ENCODE measurements at places on chromosomes 13 and 19.

- DNase-seq, result no peak
Observed at GRCh38 chr19:20558571-20558970, 7.0 kb downstream of the ZNF737 start.

GRCh38 chr13:41401366-41401765 lies 56.0 kb upstream of the RGCC start:
- DNase-seq, result peak; percentile 55

- no peak for DNase-seq
Observed at GRCh38 chr19:21321996-21322395, 7.2 kb downstream of the ZNF708 start.

DNA sequence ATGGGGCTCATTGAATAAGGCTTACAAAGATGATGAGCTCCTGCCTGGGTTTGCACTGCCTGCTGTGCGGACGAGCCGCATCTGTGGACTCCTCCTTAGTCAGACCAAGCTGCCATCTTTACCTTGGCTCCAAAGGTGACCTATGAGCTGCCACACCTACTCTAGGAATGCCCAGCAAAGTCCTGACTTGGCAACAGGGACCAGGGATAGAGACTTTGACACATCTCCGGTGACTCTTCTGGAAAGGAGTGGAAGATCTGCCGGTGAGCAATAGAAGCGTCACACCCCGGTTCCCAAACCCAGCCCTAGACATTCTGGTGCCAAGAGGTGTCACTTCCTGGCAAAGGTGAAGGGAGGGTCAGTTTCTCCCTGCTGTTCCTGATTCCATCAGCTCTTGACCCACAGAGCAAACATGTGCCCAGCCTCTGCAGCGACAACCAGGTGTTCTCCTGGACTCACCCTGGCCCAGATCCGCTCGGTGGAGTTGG lies 50.2 kb upstream of the GTF3A start:
- no peak for DNase-seq

DNA sequence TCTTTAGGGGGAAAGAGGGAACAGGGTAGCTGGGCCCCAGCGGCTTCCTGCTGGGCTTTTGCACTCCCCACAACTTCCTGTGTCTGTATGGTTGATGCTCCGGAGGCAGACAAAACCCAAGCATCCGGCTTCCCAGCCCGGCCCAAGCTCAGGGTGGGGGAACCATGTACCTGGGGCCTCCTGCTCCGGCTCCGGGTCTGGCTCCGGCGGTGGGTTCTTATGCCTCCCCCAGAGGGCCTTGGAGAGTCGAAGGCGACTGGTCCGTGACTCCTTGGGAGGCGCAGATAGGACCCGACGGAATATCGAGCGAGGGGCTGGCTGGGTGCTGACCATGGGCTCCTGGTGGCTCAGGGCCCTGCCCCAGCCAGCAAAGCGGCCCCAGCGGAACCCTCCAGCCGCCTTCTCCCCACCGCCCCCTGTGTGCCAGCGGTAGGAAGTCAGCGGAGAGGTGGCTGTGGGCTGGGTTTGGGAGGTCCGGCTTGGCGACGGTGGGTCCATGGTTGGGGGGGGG lies 428 bp downstream of the RASAL3 start:
- no peak for DNase-seq

GRCh38 chr19:19558055-19558454 lies 20.0 kb downstream of the CILP2 start:
- no peak for DNase-seq

GRCh38 chr19:46660008-46660517 lies 919 bp downstream of the DACT3 start:
- DNase-seq, result peak; percentile 35

DNA sequence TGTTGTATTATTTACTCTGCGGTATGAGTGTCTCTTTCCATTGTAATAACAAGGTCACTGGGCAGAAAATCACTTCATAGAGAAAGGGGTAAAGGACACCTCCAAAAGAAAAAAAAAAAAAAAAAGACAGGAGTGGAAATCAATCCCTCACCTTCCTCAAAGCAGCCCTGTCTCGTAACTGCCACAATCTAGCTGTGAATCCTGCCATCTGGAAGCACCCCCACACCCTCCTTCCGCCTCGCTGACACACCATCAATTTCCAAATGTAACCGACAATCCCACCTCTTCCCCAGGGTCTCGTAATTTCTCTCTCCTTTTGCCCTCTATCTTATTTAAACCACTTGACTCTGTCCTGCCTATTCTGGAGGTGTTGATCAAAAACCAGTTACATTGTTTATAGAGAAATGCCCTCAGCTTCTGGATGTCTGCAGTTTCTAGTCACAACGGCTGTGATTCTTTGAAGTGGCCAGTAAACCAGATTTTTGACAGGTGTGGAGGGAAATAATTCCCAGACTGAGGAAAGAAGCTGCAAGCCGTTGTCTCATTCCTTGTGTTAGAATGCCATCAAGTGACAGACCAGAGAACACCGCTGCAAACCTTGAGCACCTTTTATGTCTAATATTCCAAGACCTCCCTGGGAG lies 9.1 kb upstream of the POP4 start:
- DNase-seq, result no peak

- no peak for DNase-seq
Observed at GRCh38 chr19:1360818-1361461, 22.8 kb upstream of the NDUFS7 start.

- no peak for DNase-seq
Observed at GRCh38 chr19:18304208-18304457, 18.7 kb downstream of the LSM4 start.

DNA sequence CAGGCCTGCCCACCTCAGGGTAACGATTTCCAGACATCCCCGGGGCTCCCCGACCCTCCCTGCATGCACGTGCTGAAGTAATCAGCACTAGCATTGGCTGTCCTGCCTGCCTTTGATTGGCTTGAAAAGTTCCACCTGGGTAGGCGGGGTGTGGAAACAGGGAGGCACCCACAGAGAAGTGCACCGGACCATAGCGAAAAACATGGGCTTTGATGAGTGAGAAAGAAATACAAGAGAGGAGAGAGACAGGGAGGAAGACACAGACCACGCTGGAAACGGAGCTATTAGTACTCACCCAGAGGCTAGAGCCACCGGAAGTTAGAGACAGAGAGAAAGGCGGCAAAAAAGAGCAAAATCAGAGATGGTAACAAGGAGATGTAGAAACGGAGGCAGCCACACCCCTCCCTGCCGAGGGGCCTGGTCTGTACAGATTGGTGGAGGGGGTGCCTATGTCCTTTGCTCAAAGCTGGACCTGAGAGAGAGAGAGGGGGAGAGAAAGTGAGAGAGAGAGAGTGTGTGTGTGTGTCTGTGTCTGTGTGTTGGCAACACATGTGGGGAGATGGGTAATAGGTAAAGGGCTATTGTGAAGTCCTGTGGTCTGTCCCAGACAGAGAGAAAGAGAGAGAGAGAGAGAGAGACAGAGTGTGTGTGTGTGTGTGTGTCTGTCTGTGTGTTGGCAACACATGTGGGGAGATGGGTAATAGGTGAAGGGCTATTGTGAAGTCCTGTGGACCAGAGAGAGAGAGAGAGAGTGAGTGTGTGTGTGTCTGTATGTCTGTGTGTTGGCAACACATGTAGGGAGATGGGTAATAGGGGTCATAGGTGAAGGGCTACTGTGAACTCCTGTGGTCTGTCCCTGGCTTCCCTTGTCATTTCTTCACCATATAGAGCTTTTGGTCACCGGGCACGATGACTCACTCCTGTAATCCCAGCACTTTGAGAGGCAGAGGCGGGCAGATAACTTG lies 2.9 kb downstream of the CGB3 start:
- no peak for DNase-seq

DNA sequence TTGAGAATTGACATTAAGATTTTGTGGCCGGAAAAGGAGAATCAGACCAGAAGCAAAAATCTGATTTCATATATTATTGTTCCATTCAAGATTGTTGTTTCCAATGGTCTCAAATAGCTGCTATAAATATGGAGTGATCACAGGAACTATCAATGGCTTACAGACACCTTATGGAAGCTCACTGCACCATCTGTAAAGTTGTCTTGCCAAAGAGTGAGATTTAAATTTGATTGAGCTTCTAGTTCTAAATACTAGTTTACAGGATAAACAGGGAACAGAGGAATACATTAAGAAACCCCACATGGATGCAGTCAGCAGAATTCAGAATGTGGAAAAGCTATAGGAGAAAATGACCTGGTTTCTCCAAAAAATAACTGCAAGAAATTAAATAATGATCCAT lies 47.0 kb upstream of the CALM3 start:
- no peak for DNase-seq

GRCh38 chr13:49410477-49410876 lies 33.4 kb downstream of the CAB39L start:
- DNase-seq, result no peak

DNA sequence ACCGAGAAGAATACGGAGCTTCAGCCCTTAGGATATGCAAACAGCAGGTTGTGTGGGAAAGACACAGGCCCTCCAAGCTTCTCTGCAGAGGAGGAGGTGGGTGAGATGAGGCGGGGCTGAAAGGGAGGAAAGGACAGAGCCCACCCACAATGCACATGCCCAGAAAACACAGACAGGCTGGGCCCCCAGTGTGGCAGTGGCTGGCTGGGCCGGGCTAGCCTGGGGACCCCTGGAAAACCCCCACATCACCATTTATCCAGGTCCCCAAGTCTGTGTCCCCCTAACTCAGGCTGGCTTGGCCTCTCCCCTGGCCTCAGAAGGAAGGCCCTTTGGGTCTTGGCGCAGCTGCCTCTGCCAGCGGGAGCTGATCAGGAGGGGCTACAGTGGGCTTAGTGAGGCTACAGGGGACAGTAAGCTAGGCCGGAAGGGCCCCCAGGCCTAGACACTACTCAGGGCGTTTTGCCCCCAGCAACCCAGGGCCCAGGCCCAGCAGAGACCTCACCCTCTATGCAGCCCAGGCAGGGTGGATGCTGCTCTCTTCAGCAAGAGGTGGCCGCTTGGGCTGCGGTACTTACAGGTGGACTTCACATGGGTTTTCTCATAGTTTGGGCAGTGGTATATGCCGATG lies 119.5 kb downstream of the TUBA3C start:
- no peak for DNase-seq

GRCh38 chr19:5447700-5448311 lies 7.4 kb upstream of the ZNRF4 start:
- DNase-seq, result no peak

DNA sequence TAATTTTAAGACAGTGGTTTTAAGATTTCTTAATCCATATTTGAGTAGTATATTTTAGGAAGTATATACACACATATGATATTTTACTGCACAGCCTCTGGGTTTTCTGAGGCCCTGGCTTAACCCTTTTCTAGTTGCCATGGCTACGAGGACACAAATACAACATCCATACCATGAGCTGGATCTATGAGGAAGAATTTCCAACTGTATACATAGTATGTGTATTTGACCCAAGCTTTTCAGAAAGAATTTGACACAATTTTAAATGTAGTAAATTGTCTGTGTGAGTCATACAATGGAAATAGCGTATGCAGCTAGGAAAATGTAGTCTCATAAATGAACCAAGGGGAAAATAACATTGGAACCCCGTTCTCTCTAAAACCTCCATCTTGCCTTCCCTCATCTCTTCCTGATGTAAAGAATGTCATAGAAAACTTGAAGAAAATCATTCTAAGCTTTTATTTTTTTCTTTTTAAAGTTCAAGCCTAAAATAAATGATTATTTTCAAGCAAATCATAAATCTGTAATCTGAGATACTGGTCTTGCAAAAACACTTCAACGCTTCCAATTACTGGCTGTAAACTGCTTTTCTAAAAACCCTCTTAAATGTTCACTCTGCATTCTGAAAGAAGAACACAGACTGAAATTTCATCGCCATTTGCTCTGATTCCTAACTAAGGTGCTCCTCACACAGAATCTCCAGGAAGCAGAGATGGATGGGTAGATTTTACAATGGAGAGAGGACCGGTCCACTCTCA lies 172.4 kb downstream of the LACC1 start:
- no peak for DNase-seq

DNA sequence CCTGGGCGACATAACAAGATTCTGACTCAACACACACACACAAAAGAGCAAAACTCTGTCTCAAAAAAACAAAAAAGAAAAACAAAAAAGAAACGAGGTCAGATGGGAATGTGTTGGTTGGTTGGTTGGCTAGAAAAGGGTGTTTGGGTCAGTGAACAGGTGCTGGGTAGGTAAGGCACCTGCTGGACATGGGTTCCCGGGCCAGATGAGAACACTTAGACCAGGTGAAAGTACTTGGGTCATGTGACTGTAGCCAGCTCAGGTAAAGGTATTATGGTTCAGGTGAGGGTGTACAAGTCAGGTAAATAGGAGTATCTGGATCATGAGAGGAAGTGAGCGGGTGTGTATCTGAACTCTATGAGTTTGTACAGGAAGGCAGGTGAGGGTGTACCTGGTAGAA lies 14.5 kb upstream of the ZNF414 start:
- no peak for DNase-seq

- no peak for DNase-seq
Observed at GRCh38 chr13:111178402-111178801, 63.3 kb downstream of the ARHGEF7 start.

GRCh38 chr13:59301174-59301567 lies 862.6 kb downstream of the DIAPH3 start:
- DNase-seq, result no peak

- no peak for DNase-seq
Observed at GRCh38 chr19:50378863-50379236, 2.6 kb downstream of the NR1H2 start.

DNA sequence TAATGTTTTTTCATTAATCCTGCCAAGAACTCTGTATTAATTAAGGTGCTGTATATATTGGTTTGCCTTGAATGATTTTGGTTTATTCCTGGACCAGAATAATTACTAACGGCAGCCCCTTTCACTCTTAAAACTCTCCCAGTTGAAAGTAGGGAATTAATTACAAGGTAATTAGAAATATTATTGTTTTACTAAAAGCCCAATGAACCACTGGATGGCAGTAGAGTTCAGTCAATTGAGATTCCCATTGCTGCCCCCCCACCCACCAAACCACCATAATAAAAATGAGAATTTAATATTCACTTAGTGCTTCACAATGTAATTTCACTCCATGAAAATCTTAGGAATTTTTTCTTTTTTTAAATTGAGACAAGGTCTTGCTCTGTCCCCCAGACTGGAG lies 13.7 kb downstream of the WBP4 start:
- peak; percentile 59 for DNase-seq

GRCh38 chr19:19405971-19406877 lies 749 bp downstream of the GATAD2A start:
- DNase-seq, result peak; percentile 81

DNA sequence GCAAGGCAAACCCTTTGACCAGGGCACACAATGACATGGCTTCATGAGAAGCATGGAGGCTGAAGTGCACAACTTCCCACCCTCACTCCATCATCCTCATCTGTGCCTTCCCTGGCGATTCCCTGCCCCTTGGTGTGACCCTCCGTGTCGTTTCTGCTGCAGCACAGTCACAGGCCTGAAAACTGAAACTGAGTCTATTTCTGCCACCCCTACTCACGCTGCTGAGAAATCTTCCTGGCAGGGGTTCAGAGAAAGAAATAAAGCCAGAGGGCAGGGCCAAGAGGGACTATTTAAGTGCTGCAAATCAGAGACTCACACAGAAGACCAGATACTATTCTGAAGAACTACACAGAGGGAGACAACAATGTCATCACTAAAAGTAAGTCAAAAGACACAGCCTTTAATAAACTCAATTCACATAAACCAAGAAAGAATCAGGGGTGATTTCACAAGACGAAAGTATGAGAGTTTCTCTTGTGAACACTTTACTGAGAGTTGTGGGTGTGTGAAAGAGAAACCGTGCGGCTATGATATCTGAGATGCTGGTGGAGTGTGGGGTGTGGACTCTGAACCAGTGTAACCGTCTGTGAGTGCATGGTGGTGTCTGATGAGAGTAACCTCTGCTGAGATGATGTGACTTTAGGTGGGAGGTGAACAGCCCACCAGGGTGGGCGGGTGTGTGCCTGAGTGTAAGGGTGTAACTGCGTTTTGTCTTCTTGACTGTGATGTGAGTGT lies 23.5 kb downstream of the LGALS16 start:
- no peak for DNase-seq
